ENCODE measurements at places on chromosomes 13 and 19.

GRCh38 chr19:17677002-17677401 is 11.2 kb downstream of the UNC13A start:
- no peak for DNase-seq

DNA sequence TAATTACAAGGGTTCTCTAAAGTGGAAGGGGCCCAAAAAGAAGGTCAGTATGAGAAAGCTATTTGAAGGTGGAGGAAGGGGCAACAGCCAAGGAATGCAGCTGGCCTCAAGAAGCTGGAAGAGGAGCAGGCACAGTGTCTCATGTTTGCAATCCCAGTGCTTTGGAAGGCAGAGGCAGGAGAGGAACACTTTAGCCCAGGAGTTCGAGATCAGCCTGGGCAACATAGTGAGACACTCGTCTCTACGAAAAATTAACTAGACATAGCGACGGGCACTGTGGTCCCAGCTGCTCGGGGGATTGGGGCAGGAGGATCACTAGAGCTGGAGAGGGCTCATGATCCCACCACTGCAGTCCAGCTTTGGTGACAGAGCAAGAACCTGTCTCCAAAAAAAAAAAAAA is 656 bp upstream of the NEK3 start:
- DNase-seq: no peak

GRCh38 chr13:111516712-111517640 is 196.5 kb downstream of the TEX29 start:
- no peak for DNase-seq

GRCh38 chr19:5903624-5904351 is at the start of gene NDUFA11:
Gene NDUFA11 (minus strand): TSS chr19:5903790. CDS start chr19:5903708, 82 bp downstream.
- DNase-seq: peak; percentile 97

GRCh38 chr13:56528040-56528790 is 612.5 kb upstream of the PRR20A start:
- DNase-seq: peak; percentile 75

DNA sequence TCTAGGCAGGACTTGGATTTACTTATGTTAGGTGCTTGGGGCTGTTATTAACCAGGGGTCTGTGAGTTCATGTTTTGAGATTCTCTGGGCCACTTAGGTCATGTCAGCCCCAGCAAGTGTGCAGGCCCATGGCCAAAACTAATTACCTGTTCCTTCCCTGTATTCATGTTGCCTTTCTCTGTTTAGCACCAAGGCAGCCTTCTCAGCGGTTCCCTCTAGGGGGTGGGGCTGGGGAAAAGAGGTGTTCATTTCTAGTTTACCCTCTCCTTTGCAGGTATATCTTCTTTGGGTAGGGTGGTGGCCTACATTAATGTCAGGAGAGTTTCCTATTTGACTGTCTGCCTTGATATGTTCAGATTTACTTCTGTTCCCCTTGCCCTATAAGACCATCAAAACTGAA is 61.7 kb downstream of the PDS5B start:
- no peak for DNase-seq

DNA sequence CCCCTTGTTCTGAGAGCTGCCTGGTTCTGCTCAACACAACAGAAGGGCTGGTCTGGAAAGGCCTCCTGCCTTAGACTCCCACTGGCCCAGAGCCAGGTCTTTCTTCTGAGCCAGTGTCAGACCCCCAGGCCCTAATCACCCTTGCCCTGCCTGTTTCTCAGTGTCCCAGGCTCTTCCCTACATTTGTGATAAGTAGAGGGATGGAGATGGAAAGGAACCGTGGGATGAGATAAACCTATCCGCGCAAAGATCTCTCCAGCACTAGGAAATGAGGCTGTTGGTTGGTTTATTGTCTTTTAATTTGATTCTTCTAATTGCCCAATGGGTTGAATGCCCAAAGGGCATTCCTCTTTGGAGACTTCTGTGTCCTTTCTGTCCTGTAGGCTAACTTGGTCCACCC is 470.0 kb downstream of the TSHZ3 start:
- DNase-seq: no peak

GRCh38 chr19:47633517-47633916 is 24.6 kb downstream of the BICRA start:
- DNase-seq: no peak

GRCh38 chr13:32914686-32915085 is 101.5 kb upstream of the KL start:
- no peak for DNase-seq

DNA sequence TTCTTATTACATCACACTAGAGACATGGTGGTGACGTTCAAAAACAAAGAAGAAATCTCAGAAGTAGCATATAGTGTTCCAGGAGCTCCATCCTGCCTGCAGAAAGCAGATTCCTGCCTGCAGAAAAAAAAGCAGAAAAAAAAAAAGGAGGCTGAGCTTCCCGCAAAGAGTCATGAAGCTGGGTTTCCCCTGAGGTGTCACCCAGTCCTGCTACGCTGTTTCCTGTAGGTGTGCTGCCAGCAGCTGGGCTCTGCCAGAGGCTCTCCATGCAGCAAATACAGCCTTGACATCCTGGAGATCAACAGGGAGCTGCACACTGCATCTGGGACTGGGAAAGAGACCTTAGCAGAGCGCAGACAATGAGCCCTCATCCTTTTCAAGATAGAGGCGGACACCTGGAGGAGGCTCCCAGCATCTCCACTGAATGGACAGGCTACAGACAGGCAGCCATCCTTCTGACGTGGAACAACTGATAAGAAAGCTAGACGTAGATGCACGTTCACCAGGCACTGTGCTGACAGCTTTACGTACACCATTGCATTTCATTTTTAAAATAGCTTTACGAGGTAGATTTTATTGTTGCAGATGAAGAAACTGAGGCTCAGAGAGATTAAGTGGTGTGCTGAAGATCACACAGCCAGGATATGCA is 350.9 kb downstream of the FOXO1 start:
- no peak for DNase-seq

- DNase-seq: no peak
These were observed 286.5 kb downstream of the FOXO1 start for GRCh38 chr13:40379794-40380578.

DNA sequence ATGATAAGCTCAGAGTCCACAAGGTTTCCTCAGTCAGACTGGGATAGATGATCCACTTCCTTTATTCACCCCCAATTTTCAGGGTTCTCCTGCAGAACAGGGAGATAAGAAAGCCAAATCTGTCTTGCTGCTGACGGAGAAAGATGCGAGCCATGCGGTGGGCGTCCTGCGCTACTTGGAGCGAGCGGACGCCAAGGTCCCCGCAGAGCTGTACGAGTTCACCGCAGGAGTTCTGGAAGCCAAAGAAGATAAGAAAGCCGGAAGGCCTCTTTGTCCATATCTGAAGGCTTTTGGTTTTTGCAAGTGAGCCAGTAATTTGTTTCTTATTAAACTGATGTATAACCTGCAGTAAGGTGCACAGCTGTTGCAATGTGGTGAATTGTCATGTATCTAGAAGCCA is 66.7 kb downstream of the SLC7A9 start:
- DNase-seq: no peak

- no peak for DNase-seq
These were observed 88.9 kb downstream of the SLC25A15 start for GRCh38 chr13:40878321-40878720.

GRCh38 chr19:18204394-18205199 is 755 bp upstream of the RAB3A start:
- DNase-seq: peak; percentile 77

- DNase-seq: no peak
These were observed 15.8 kb upstream of the LATS2 start for GRCh38 chr13:21077076-21077787.

- peak; percentile 39 for DNase-seq
These were observed 39.5 kb upstream of the WASF3 start for GRCh38 chr13:26517936-26518335.

- no peak for DNase-seq
These were observed 426.1 kb downstream of the EFNB2 start for GRCh38 chr13:106109391-106109791.

- DNase-seq: peak; percentile 77
These were observed 79.6 kb downstream of the GGACT start for GRCh38 chr13:100508996-100509395.

GRCh38 chr13:40464337-40465014 is 202.0 kb downstream of the FOXO1 start:
- DNase-seq: peak; percentile 39

DNA sequence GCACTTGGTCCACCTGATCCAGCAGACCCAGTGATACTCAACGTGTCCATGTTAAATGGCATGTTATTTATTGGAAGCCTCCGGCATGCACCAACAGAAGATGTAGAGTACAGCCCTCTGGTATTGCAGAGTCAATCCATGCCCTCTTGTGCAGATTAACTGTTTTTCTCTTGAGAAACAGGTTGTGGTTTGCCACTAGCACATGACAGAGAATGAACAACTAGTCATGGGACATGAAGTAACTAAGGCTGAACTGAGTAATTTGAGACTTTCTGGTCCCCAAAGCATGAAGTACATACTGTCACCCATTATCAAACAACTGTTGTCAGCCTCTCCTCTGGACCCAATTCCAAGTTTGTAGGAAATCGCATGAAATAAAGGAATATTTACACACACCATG is 3.2 kb downstream of the ZNF562 start:
- DNase-seq: no peak

- no peak for DNase-seq
These were observed 3.0 kb downstream of the ATP1A3 start for GRCh38 chr19:41991025-41991424.

GRCh38 chr13:50942630-50943311 is 33.2 kb downstream of the RNASEH2B start:
- no peak for DNase-seq

- DNase-seq: no peak
These were observed 44.3 kb downstream of the ZNF585A start for GRCh38 chr19:37127999-37128820.

GRCh38 chr13:91594061-91594460 is 195.6 kb downstream of the GPC5 start:
- DNase-seq: no peak

DNA sequence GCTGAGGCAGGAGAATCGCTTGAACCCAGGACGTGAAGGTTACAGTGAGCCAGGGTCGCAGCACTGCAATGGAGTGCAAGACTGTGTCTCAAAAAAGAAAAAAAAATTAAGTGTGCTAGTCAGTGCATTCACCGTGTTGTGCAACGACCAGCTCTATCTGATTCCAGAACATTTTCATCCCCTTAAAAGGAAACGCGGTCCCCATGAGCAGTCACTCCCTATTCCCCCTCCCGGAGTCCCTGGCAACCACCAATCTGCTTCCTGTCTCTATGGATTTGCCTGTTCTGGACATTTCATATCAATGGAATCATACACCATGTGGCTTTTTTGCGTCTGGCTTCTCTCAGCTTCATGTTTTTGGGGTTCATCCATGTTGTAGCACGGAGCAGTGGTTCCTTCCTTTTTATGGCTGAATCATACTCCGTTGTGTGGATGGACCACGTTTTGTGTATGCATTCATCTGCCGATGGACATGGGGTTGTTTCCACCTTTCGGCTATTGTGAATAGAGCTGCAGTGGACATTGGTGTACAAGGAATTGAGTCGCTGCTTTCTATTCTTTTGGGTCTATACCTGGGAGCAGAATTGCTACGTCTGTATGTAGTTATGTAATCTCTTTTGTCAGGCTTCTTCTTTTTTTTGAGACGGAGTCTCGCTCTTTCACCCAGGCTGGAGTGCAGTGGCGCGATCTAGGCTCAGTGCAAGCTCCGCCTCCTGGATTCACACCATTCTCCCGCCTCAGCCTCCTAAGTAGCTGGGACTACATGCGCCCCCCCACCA is 19.8 kb downstream of the MYO9B start:
- DNase-seq: no peak

- no peak for DNase-seq
These were observed 26.2 kb downstream of the WASF3 start for GRCh38 chr13:26583662-26584061.

DNA sequence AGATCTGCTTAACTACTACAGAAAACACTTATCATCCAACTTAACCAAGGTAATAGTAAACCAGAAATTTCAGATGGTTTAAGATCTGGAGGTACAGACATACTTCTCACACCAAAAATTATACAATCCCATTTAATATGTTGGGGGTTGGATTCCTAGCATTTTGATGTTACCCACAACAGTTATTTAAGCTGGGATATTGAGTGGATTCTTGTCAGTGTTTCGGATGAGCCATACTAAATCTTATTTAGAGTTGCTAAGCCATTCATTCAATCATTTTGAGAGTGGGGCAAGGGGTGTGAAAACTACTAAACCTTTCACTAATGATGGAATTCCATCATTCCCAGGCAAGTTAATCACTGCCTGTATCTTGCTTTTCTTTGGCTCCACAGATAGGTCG is 40.6 kb downstream of the KATNAL1 start:
- DNase-seq: no peak

- DNase-seq: no peak
These were observed 4.7 kb downstream of the ALOX5AP start for GRCh38 chr13:30739761-30740642.

DNA sequence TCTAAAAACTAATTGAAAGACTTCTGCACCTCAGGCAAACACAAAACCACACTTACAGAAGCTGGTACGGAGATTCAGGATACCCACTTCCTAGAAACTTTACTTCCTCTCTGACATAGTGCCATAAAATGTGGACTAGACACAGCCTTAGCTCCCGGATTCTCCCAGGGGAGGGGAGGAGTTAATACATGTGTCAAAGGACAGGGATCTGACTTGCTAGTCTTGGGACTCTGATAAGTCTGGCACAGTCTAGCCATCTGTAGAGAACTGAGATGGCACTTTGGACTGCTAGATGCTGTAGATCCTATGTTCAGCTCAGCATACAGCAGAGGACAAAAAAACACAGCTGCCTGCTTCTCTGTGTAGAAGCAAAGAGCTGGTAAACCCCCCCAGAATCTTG is 769.8 kb upstream of the MIR17HG start:
- no peak for DNase-seq

- peak; percentile 47 for DNase-seq
These were observed 10.8 kb downstream of the ZIC5 start for GRCh38 chr13:99960663-99961311.

DNA sequence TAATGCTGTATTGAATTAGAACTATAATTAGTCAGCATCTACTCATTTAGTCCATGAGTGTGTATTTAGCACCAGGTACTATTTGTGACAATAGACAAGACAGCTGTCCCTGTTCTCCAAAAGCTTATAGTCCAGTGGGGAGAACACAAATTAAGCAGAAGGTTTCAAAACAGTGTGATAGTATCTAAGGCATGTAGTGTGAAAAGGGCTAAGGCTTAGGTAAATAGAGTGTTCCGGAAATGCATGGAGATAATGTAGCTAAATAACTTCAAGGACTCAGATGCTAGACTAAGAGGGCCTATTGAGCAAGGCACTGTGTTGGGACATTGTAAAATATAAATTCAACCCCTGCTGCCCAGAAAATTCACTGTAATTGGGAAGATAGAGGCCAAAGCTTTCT is 144.1 kb upstream of the MIR17HG start:
- peak; percentile 34 for DNase-seq
